ENCODE measurements at places on chromosomes 7 and 10. TPM values are rescaled to one million over a fixed set of nuclear protein-coding genes. Genes with fewer than 3 reads are reported as not detected.
A peak's percentile ranks its signal among the peaks of the same experiment; 100 is the strongest.

GRCh38 chr7:73827567-73828106, 3.2 kb upstream of the CLDN4 start:
- peak; percentile 95 for DNase-seq

The OR2A1 gene
- total RNA-seq: not detected

GRCh38 chr7:104906032-104906431, 108.0 kb upstream of the KMT2E start:
- no peak for DNase-seq

The OR2A12 gene
- total RNA-seq: not detected

DNA sequence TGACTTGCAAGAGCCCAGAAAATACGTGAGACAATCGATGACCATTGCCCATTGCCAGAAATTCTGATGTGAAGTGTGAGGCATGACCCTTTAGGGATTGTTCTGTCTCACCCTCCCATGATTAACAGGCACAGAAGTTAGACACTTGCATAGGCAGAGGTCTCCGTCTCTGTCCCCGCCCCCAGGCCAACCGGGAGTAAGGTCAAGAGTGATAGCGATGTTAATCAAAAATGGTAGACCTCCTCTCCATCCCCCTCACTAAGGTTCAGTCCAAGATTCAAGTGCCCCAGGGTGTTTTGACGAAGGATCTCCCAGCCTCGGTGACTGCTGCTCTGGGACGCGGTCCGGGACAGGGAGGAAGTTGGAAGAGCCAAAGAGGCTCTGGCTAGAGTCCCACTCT, 22.7 kb upstream of the TRPV6 start:
- no peak for DNase-seq

All from H4 (cell line).